ENCODE measurements at places on chromosomes 3 and 15. TPM values are rescaled to one million over a fixed set of nuclear protein-coding genes. Genes with fewer than 3 reads are reported as not detected.

- peaks cover 4% of the 10 kb centered on the region for H3K4me1 ChIP-seq
- H3K27me3 ChIP-seq, result peaks cover 16% of the 10 kb centered on the region
- no peaks in the 10 kb centered on the region for H3K36me3 ChIP-seq
- H3K4me3 ChIP-seq, result no peak overlapping the region
- no peak overlapping the region for H3K27ac ChIP-seq
Measured at GRCh38 chr3:127484601-127485388, 105.7 kb downstream of the TPRA1 start.

Gene ARGFX
- not detected for total RNA-seq

Gene LSAMP
- 34.6 TPM for total RNA-seq

Gene TXNRD3
- 21.6 TPM for total RNA-seq

DNA sequence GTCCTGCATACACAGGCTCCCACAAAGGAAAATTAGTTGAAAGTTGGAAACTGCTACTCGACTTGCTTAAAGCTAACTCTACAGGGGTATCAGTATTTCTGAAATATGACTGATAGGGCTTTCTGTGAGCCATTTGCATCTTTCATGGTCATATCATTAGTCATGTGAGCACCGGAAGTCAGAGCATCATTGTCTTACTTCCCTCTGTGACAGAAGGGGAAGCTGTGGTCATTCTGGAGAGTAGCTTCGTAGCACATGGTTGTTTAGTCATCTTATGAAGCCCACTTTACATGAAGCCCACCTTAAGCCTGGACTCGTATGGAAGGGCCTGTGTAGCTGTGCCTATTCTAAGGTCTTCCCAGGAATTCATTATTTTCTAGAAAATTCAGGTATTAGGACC lies 69.0 kb downstream of the COL6A5 start:
- DNase-seq, result no peak
- peaks cover 3% of the 10 kb centered on the region for H3K4me1 ChIP-seq
- no peak overlapping the region for H3K4me3 ChIP-seq
- H3K27ac ChIP-seq, result no peak overlapping the region
- no peaks in the 10 kb centered on the region for H3K36me3 ChIP-seq

Gene AMT
- total RNA-seq, result 33.4 TPM

GRCh38 chr15:40937762-40938535 lies 8.8 kb downstream of the DLL4 start:
- no peak overlapping the region for H3K4me3 ChIP-seq
- peaks cover 9% of the 10 kb centered on the region for H3K27me3 ChIP-seq
- DNase-seq, result no peak
- peaks cover 17% of the 10 kb centered on the region for H3K4me1 ChIP-seq

Gene CEMIP
- 0.70 TPM for total RNA-seq

DNA sequence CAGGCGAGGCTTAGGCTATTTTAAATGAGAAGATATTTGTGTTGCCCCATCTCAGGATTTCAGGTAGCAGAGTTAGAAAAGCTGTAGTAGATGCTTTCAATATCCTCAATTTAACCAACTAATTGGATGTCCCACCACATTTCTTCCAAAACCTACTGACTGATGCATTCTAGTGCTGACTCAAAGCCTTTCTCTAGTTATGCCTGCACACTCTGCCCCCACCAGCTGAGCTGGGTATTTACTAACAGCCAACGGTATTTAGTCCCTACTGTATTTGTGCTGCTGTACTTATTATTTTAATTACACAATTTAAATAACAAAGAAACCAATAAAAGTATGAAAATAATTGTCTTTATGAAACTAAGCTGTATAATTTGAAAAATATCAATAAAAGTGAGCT lies 139.5 kb downstream of the OSBPL10 start:
- DNase-seq, result no peak
- H3K27ac ChIP-seq, result no peak overlapping the region
- H3K4me3 ChIP-seq, result no peak overlapping the region
- no peaks in the 10 kb centered on the region for H3K36me3 ChIP-seq
- peaks cover 15% of the 10 kb centered on the region for H3K27me3 ChIP-seq

DNA sequence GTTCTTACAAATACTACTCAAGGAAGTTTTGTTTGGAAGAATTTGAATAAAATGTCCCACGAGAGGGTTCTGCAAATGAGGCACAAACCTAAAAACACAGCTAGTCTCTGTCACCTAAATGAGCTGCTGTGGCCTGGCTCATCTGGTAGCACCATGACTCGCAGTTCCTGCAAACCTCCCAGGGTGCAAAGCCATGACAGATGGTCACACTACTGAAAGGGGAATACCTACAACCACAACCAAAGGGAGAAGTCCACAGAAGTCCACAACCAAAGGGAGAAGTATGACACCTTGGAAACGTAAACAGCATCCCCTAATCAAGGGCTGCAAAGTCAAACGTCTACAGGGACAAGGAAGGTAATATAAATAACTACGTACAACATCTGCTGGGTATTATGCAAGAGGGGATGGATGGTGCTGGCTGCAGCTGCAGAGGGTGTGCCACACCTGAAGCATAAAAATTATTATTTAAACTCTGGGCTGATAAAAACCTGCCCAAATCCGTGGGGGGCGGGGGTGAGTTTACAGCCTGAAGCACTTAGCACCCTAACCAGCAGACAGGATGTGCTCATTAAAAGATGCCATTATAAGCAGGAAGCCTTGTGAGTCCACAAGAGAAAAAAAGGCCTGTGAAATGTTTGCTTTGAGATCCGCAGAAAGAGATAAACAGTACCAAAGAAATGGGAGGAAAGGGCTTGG lies 184.0 kb downstream of the MAGI1 start:
- H3K27ac ChIP-seq, result peak overlapping the region; percentile 58
- peaks cover 48% of the 10 kb centered on the region for H3K4me1 ChIP-seq
- H3K36me3 ChIP-seq, result peaks cover 4% of the 10 kb centered on the region
- H3K27me3 ChIP-seq, result no peaks in the 10 kb centered on the region
- no peak overlapping the region for H3K4me3 ChIP-seq

Gene PATL2
- total RNA-seq, result 1.3 TPM

Gene SPTBN5
- total RNA-seq, result 2.7 TPM

DNA sequence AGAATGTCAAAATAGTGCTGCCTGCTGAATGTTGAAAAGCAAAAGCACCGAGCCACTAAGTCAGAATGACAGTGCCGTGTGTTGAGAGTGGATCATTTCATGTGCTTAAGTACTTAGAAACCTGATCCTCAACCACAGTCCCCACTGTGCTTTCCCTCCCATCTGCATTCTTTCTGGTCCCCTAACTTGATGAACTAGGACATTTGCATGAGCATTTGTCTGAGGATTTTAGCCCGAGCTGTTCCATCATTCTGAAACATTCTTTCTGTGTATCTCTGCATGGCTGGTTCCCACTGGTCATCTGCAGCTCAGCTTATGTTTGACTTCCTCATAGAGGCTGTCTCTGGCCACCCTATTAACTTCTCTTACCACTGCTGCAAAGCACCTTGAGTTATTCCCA lies 42.0 kb downstream of the SST start:
- no peaks in the 10 kb centered on the region for H3K36me3 ChIP-seq
- no peak overlapping the region for H3K4me3 ChIP-seq
- H3K4me1 ChIP-seq, result peaks cover 4% of the 10 kb centered on the region
- H3K27me3 ChIP-seq, result peaks cover 4% of the 10 kb centered on the region
- DNase-seq, result no peak

Gene GOLGA6B
- 0.18 TPM for total RNA-seq

Gene KLF15
- total RNA-seq, result 1.1 TPM

Gene PCOLCE2
- 4.6 TPM for total RNA-seq

DNA sequence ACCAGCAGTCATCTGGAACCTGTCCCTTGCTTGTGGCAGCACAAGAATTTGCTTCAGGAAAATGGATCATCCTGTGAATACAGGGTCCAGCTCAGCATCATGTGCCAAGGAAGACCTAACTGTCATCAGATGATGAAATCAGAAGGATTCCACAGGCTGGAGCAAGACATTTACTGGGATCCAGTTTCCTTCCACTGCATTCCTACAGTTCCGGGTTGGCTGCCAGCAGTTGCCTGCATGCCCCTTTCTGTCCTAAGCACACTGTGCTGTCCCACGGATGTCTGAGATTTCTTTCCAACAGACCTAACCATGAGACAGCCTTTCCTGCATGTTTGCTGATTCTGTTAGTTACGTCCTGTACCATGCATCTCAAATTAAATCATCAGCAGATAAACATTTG lies 140.7 kb downstream of the IMPG2 start:
- H3K36me3 ChIP-seq, result no peaks in the 10 kb centered on the region
- DNase-seq, result no peak
- H3K27ac ChIP-seq, result no peak overlapping the region
- peaks cover 2% of the 10 kb centered on the region for H3K4me1 ChIP-seq

DNA sequence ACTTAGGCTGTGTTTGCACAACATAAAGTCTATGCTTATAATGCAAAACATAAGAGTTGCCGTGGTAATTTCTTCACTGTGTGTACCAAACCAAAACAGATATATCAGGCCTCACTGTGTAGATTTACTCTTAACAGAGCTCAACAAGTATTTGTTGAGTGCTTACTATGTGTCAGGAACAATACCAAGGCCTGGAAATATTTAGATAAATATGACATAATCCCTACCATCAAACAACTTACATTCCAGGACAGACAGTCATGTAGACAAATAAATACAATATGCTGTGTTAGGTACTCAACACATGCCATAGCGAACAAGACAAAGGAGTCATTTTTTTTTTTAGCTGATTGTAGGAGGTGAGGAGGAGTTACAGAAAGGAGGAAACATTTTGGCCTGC lies 554.0 kb downstream of the NSUN3 start:
- H3K27me3 ChIP-seq, result no peaks in the 10 kb centered on the region
- H3K4me3 ChIP-seq, result no peak overlapping the region
- no peak overlapping the region for H3K27ac ChIP-seq
- no peaks in the 10 kb centered on the region for H3K36me3 ChIP-seq
- no peak for DNase-seq
- H3K4me1 ChIP-seq, result peaks cover 5% of the 10 kb centered on the region

Gene TERC
- 11.8 TPM for total RNA-seq

Gene SLCO2A1
- total RNA-seq, result 25.5 TPM

Gene SLC35G2
- total RNA-seq, result 0.88 TPM

GRCh38 chr3:136818769-136819391 lies at the start of gene SLC35G2:
Gene SLC35G2, plus strand, starts transcription at chr3:136819126. Its CDS starts 35,335 bp downstream, at chr3:136854461.
- H3K27me3 ChIP-seq, result peaks cover 39% of the 10 kb centered on the region
- H3K4me3 ChIP-seq, result peak within 1 kb of the TSS; percentile 83
- no peak within 1 kb of the TSS for H3K27ac ChIP-seq

GRCh38 chr3:149421764-149422163 lies 44.3 kb upstream of the TM4SF1 start:
- no peak overlapping the region for H3K4me3 ChIP-seq
- H3K27me3 ChIP-seq, result no peaks in the 10 kb centered on the region
- no peak overlapping the region for H3K27ac ChIP-seq
- no peak for DNase-seq
- H3K36me3 ChIP-seq, result no peaks in the 10 kb centered on the region

GRCh38 chr3:47250309-47251060 lies 32.1 kb downstream of the KIF9 start:
- H3K4me3 ChIP-seq, result no peak overlapping the region
- H3K27me3 ChIP-seq, result no peaks in the 10 kb centered on the region
- peaks cover 2% of the 10 kb centered on the region for H3K4me1 ChIP-seq
- no peak overlapping the region for H3K27ac ChIP-seq
- no peaks in the 10 kb centered on the region for H3K36me3 ChIP-seq
- no peak for DNase-seq

Gene HHATL
- not detected for total RNA-seq

- peaks cover 2% of the 10 kb centered on the region for H3K4me1 ChIP-seq
- H3K36me3 ChIP-seq, result no peaks in the 10 kb centered on the region
- H3K27ac ChIP-seq, result no peak overlapping the region
- no peak overlapping the region for H3K4me3 ChIP-seq
- peaks cover 18% of the 10 kb centered on the region for H3K27me3 ChIP-seq
- DNase-seq, result no peak
Measured at GRCh38 chr3:179503640-179504039, 52.4 kb upstream of the GNB4 start.

GRCh38 chr3:120670576-120670975 lies 11.5 kb downstream of the HGD start:
- H3K4me1 ChIP-seq, result no peaks in the 10 kb centered on the region
- no peak overlapping the region for H3K27ac ChIP-seq
- H3K36me3 ChIP-seq, result no peaks in the 10 kb centered on the region
- peaks cover 6% of the 10 kb centered on the region for H3K27me3 ChIP-seq

Gene TTLL13
- total RNA-seq, result 0.47 TPM

- H3K4me3 ChIP-seq, result no peak overlapping the region
- no peaks in the 10 kb centered on the region for H3K36me3 ChIP-seq
- H3K27me3 ChIP-seq, result no peaks in the 10 kb centered on the region
- H3K4me1 ChIP-seq, result peaks cover 39% of the 10 kb centered on the region
Measured at GRCh38 chr15:39095218-39095879, 485.5 kb upstream of the THBS1 start.

DNA sequence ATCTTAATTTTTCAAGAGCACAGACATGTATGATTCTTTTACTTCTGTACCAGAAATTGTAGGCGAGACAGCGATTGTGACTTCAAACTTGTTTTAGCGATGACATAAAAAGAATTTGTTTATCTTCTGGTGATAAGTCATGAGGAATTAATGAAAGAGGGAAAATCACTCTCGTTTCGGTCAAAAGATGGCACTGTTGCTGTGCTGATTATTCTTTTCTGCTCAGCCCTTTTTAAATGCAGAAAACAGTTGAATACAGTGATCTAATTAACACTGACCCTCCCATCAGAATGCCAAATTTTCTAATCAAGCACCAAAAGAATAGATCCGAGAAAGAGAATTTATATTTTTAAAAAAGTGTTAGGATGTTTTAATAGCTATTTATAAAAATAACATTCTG lies 52.6 kb downstream of the NSUN3 start:
- DNase-seq, result no peak
- peaks cover 12% of the 10 kb centered on the region for H3K36me3 ChIP-seq
- peak overlapping the region; percentile 5 for H3K27ac ChIP-seq
- no peaks in the 10 kb centered on the region for H3K27me3 ChIP-seq

Gene KNG1
- total RNA-seq, result not detected

GRCh38 chr3:149494022-149494758 lies 19.7 kb downstream of the TM4SF4 start:
- peak; percentile 40 for DNase-seq
- peaks cover 1% of the 10 kb centered on the region for H3K36me3 ChIP-seq
- peak overlapping the region; percentile 21 for H3K4me3 ChIP-seq
- H3K27me3 ChIP-seq, result peaks cover 5% of the 10 kb centered on the region

GRCh38 chr3:8560366-8561007 lies 58.9 kb downstream of the LMCD1 start:
- H3K4me3 ChIP-seq, result no peak overlapping the region
- no peak overlapping the region for H3K27ac ChIP-seq
- H3K4me1 ChIP-seq, result peaks cover 10% of the 10 kb centered on the region

DNA sequence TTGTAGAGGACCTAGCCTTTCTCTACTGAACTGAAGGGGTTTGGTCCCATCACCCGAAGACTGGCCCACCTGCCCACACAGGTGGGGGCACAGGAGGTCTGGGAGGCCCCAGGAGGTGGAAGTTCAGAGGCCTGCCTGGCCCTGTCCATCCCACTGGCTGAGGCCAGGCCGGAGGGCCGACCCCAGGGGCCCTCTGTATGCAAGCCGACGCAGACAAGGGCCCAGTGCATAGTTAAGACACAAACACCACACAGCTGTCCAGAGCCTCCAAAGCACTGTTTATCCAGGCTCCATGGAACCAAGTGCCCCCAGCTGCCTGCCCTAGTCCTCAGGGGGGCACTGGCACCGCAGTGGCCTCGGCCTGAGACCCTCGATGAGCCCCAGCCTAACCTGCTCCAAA lies 26.7 kb downstream of the SNX33 start:
- H3K27me3 ChIP-seq, result no peaks in the 10 kb centered on the region
- H3K4me1 ChIP-seq, result peaks cover 22% of the 10 kb centered on the region
- no peaks in the 10 kb centered on the region for H3K36me3 ChIP-seq
- H3K27ac ChIP-seq, result peak overlapping the region; percentile 50
- no peak overlapping the region for H3K4me3 ChIP-seq
